ENCODE measurements at places on chromosomes 4 and X.

- DNase-seq: no peak
Measured at GRCh38 chr4:175772170-175772705, 39.8 kb downstream of the GPM6A start.

GRCh38 chr4:17066236-17066635, 167.8 kb upstream of the LDB2 start:
- DNase-seq: no peak

DNA sequence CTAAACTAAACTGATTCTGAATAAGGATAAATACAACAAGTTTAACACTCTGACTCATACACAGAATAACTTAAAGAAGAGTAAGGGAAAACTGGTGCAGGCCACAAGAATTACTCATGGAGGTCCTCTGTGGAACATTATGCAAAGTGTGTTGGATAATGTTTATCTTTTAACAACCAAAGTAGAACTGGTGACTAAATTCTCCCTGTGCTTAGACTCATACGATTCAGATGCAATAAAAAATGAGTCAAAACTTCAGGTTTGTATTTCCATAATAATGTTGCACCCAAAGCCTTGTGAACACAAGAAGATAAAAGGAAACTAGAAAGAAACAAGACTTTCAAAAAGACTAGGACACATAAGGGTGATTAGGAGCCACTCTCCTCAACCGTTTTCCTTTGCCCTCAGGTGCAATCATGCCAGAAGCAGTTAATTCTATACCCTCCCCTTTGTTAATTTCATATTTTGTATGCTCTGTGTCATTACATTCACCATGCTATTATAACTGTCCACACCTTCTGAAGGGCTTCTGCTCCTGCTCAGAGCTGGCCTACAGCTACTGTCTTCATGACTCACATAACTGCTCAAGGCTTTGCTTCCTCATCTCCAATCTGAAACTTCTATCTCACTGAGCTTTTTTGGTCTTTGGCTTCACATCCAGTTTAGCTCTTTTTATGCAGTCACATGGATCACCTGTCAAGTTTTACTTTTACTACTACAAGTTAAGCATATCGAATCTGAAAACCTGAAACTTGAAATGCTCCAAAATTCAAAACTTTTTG, 60.2 kb downstream of the KCNIP4 start:
- no peak for DNase-seq

DNA sequence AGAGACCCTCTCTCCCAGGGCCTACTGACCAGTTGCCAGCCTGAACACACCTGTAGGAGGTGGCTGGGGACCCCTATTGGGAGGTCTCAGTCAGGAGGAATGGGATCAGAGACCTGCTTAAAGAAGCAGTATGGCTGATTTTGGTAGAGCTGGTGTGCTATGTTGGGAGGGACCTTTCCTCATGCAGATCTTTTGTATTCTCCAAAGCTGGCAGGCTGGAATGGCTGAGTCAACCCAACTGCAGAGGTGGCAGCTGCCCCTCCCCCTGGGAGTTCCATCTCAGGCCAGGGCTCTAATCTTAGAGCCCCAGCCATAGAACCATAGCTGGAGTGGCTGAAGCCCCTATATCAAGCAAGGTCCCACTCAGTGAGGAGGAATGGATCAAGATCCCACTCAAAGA, 279.3 kb upstream of the BMP3 start:
- no peak for DNase-seq

- no peak for DNase-seq
Measured at GRCh38 chr4:186861317-186861716, 137.7 kb upstream of the FAT1 start.

- no peak for DNase-seq
Measured at GRCh38 chr4:23993373-23993772, 103.5 kb upstream of the PPARGC1A start.

DNA sequence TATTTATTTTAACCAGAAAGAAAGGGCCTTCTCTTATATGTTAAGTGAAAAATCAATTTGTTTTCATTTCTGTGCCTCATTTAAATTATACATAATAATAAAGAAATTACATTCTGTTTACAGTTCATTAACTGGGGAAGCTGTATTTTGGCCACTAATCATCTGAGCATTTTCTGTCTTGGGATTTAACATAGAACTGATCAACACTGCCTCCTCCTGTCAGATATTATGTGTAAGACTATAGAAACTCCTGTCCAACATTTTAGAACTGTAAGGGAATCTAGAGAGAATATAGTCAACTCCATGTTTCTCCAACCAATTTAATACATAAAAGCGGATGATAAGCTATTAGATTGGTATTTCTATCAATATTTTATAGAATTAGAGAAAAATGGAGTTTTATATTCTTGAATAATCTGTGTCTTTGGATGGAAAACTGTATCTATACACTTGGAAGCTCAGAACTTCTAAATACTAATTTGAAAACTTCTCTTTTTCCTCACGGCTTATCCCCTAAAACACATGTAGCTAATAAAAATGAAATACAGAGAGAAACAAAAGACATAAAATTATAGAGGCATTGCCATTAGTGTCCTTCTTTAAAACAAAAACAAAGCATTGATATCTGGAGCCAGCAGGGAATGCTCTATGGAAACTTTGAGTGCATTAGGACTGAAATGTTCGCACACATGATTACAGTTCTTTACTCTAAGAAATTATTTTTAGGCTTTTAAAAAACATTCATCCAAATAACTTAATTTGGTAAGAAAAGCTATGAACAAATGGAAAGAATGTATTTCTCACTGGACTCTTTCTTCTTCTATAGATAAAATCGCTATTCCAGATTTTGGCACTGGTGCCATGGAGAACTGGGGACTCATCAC, 33.1 kb downstream of the ENPEP start:
- DNase-seq: no peak

GRCh38 chr4:166862032-166862431, 372.3 kb downstream of the SPOCK3 start:
- no peak for DNase-seq

GRCh38 chrX:74351760-74352159, 47.8 kb downstream of the ZCCHC13 start:
- no peak for DNase-seq

- no peak for DNase-seq
Measured at GRCh38 chr4:103645991-103646390, 73.8 kb downstream of the TACR3 start.

GRCh38 chrX:109312757-109313156, 169.1 kb downstream of the GUCY2F start:
- DNase-seq: no peak

- no peak for DNase-seq
Measured at GRCh38 chrX:1485033-1485432, 32.3 kb upstream of the ASMTL start.

- no peak for DNase-seq
Measured at GRCh38 chr4:56512166-56512565, 6.6 kb downstream of the ARL9 start.

DNA sequence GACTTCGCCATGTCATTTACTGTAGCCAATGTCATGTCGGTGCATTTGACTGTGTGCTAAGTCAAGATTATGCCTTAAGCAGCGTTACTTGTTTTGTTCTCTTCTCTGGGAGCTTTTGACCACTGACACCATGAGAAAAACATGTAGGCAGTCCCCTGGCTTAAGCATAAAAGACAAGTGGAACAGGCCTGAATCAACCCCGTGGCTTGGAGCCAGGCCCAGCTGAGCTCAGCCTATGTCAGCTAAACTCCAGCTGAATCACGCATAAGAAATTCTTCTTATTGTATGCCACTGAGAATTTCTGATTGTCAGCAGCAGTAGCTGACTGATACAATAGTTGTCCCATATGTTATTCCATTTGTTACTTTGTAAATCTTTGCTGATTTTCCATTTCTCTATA, 261.9 kb downstream of the CBLL2 start:
- no peak for DNase-seq

DNA sequence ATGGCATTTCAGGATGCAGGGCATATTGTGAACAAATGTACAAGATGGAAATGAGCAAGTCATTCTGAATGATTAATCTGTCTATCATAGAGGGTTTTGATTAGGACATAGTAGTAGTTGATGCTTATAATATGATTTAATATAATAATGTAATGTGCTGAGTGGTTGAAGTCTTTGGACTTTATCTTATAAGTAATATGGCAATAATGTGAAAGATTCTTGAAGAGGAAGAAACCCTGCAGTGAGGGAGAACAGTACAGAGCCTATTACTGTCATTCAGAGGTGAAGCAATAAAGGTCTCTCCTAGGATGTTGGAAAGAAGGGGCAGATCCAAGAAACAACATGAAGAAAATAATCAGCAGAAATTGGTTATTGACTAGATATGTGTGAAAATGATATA, 16.6 kb downstream of the NFKB1 start:
- DNase-seq: no peak

DNA sequence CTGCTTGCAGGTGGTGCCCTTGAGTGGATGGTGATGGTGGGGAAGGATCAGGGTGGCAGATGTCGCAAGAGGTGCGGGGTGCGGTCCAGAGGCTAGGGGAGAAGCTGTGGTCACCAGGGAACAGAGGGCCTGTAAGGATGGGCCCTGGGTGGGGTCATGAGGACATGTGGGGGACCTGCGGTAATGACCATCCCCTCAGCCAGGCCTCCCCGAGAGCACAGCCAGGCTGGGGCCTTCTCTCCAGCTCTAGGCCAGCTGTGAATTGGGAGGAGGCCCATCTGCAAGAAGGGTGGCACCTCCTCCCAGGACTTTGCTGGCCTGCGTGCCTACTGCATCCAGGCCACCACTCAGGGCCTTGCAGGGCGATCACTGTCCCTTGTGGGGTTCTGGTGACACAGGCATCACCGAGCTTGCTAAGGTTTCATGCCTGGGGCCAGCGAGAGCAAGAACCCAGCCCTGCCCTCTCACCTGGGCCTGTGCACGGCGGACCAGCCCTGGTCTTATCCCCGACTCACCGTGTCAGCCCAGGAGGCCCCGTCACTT, 34.1 kb upstream of the MXD4 start:
- DNase-seq: no peak

DNA sequence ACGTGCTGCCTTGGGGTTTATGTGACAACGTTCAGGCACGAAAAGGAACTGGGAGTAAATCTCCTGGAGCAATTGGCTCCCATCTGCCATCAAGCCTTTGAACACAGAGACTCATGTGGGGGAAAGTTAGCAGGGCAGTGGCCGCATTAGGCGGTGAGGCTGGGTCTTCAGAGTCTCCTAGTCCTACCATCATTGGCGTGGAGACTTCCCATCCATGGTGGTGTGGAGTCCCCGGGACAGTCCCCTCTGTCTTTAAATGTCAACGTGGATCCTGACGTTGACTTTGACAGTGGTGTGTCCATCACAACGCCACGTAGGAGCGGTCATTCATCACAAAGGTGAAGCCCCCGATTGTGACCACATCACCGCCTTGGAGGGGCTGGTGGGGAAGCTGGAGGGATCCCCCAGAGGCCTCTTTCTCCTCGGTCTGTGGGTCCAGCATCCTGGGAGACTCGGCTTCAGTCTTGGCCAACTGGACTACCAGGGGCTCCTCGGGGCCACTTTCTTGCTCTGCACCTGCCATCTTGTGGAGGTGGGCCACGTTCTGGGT, 21.8 kb downstream of the CRLF2 start:
- no peak for DNase-seq

DNA sequence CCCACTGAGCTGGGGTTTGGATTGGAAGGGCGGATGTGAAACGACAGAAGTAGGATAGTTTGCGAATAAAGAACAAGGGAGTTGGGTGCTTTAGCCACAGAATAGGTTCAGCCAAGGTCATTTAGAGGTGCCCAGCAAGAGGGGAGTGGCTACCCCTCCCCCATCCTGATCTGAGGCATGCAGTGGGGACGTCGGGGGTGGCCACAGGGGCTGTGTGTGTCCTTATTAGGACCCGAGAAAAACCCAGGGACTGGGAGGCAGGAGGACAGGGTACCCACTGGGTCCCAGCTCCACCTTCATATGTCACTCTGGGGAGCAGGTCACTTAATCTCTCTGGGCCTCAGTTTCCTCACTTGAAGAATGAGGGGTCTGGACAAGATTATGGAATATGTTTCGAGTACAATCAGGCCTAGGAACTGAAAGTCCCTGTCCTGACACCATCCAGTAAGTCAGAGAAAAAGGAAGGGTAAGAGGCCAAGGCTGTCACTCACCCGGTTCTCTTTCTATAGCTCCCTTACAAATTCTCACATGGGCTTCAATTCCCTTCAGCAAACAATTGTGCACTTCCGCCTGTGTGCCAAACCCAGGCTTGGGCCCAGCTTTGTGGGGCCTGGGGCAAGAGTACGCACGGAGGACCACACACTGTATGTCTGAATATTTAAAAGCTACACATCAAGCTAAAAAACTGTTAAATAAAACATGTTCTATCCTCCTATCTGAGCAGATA, 4.2 kb upstream of the NYX start:
- no peak for DNase-seq

GRCh38 chr4:3160438-3160837, 86.0 kb downstream of the HTT start:
- no peak for DNase-seq

GRCh38 chr4:128341634-128342033, 54.0 kb upstream of the PGRMC2 start:
- DNase-seq: no peak

GRCh38 chrX:132094164-132094563, 33.7 kb downstream of the FRMD7 start:
- DNase-seq: no peak

GRCh38 chr4:106095408-106095807, 200.1 kb downstream of the NPNT start:
- no peak for DNase-seq

- no peak for DNase-seq
Measured at GRCh38 chr4:110742143-110742542, 119.3 kb upstream of the PITX2 start.

DNA sequence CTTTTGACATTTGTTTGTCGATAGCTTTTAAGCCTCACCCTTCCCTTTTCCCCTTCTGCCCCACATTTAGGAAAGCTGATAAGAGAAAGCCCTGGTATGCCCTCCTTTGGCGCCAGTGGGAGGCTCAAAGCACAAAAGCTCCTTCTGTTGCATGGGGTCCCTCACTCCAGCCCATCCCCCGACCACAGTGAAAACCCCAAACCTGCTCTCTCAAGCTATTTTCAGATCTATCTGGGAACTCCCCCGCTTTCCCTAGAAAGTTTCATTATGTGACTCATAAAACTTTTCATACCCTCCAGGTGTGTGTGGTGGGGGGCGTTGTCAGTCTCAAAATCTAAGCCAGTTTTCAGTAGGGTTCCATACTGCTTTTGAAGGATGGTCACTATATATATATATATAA, 259.0 kb upstream of the PCDH7 start:
- DNase-seq: no peak

- DNase-seq: no peak
Measured at GRCh38 chr4:53844133-53844532, 220.3 kb downstream of the CHIC2 start.

DNA sequence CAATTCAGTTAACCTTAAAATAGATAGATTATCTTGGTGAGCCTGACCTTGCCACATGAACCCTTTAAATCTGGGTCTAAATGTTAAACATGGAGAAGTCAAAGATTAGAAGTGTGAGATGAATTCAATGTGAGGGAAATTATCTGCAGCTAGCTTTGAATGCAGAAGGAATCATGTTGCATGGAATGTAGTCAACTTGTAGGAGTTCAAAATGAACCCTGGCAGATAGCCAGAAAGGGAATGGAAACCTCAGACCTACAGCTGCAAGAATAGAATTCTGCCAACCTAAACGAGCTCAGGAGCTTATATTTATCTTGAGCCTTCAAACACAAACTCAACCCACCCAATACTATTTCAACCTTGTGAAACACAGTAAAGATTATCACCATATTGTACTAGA, 632.5 kb downstream of the KCTD8 start:
- no peak for DNase-seq

GRCh38 chr4:78616046-78616498, 64.5 kb downstream of the ANXA3 start:
- DNase-seq: no peak

GRCh38 chrX:43735957-43736356, 79.9 kb downstream of the MAOA start:
- DNase-seq: no peak

- DNase-seq: no peak
Measured at GRCh38 chr4:174365018-174365587, 81.4 kb downstream of the CEP44 start.

Measured in DMS 273 treated with DMSO at 0.1 percent for 48 hours (cell line).